CD4-positive, alpha-beta T cell treated with Interleukin-6 at 100 ng/mL for 8 hours (primary cell): ENCODE measurements at places on chromosomes 5 and 9.

DNA sequence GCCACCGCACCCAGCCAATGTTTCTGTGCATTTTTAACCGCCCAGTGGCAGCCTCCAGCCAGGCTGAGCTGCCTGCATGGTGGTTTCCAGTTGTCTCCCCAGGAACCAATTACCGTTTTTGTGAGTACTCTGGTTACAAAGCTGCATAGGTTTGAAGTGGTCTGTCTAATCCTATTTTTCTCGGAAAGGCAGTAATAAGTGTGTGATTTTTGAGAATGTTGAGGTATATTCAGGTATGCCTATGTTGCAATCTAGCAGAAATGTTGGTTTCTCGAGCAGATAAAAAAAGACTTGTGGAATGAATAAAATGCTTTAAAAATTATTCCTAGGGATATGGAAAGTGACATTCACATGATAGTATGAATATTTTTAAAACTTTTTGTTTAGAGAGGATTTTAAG, 41.5 kb upstream of the ANKH start:
- no peak for DNase-seq

DNA sequence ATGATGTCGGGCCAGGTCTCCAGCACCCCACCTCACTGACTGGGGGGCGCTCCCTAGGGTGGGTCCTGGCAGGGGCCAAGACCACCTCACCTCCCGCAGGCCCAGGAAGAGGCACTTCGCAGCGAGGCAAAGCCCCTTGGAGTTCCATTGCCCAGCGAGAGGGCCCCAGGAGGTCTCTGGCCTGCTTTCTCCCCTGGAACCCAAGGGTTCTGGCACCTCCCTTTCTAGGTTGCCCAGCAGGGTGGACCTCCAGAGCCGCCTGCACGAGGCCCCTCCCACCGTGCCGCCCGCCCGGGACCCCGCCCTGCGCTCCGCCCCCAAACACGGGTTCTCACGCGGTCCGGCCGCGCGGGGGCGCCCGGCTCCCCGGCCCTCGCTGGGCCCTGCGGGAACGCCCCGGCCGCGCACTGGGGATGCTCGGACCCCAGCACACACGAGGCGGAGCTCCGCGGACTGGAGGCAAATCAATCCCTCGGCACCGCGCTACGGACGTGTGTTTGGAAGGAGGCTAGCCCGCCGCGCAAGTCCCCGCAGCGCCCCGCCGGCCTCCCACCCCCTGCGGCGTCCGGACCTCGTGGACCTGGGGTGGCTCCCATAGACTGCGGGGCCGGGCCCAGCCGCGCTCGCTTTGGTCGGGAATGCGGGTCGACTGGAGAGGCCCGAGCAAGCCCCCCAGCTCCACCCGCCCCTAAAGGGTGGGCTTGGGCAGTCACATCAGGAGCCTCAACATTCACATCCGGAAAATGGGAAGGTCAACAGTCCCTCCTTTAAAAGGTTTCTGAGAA, 99.5 kb upstream of the LMX1B start:
- DNase-seq = peak; percentile 44

GRCh38 chr5:124730381-124730780, 16.1 kb downstream of the ZNF608 start:
- no peak for DNase-seq

DNA sequence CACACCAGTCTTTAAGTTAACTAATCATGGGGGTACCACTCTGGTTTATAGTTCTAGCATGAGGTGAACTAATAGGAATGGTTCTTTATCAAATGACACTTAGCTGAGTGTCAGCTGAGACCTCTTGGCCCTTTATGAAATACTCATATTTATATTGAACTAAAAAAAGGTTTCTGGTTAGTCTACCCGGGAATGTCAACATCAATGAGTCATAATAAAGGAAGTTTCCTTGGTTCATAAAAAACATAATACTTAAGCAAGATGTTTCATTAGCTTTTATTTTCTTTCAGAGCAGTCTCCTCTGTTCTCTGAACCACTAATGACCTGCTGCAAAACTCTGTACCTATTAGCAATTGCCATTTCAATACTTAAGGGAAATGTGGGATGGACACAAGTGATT, 13.7 kb downstream of the DAB2 start:
- DNase-seq = no peak

DNA sequence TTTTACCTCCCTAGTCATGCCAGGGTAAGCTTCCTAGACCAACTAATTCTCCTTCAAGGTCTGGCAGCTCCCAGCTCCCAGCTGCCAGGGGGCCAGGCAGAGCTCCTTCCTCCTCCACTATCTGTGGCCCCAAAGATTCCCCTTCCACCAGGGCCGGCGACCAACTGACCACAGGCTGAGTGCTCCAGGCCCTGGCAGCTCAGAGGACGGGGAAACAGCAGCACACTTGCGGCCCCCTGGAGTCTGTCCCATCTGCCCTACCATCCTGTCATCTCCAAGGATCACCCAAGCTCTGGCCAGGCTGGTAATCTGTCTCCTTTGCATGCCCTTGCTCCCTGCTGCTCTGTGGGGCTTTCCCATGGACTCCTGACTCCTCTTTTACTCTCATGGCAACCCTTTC, 31.2 kb upstream of the BASP1 start:
- no peak for DNase-seq

DNA sequence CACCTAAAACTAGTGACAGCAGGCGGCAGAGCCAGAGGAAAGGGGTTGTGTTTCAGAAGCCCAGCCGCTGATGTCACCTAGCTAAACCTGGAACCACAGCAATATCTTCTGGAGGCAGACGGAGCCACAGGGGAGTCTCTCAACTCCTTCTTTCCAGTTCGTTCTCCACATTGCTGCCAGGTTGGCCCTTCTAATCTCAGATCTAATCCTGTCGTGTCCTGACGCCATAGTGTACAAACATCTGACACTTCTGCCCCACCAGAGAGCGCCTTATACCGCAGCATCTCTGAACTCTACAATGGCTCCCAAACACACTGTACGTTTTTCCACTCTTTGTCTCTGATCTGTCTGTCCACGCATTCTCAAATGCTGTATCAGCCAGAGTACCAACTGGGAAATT, 240.0 kb downstream of the SMARCA2 start:
- no peak for DNase-seq

DNA sequence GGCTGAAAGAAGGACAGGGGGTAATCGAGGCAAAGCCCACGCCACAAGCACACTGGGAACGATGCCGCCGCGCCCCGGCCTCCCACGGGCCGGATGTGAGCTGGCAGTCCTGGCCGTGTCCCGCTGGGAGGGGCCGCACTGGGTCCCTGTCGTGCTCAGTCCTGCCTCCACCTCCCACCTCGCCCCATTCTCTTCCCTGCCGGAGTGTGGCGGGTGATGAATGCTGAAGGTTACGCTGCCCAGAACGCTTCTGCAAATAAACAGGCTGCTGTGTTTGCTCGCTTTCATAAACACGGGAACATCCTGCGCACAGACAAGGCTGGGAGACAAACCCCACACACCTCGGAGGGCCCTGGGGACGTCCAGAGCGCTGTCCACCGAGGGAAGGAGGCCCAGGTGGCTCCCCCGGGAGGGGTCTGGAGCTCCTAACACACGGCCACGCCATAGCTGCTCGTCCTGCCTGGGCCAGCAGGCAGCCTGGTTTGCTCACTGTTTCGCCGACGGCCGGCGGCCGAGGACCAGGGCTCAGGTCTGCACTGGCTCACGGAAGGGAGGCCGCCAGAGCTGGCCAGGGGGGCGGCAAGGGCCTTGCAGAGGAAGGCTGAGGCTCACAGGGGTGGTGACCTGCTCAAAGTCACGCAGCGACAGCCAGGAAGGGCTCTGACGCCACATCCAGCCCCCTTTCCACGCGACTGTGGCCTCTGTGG, 2.3 kb downstream of the DNLZ start:
- no peak for DNase-seq

DNA sequence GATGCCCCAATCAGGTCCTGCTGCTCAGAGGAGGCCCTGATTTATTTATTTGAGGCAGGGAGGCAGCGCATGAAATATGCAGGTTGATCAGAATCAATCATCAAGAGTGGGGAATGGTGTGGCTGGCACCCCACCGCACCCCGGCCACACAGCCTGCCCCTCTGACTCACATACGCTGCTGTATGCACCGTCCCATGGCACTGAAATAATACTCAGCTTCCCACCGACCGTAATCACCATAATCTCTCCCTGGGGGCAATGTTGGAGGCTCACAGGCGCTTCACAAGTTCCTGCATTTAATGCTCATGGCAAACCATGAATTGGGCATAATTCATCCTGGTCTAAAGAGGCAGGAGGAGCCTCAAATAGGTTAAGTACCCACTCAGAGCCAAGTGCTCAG, 141.2 kb upstream of the TBC1D2 start:
- no peak for DNase-seq

GRCh38 chr9:100602342-100602801, 24.5 kb downstream of the CAVIN4 start:
- no peak for DNase-seq

DNA sequence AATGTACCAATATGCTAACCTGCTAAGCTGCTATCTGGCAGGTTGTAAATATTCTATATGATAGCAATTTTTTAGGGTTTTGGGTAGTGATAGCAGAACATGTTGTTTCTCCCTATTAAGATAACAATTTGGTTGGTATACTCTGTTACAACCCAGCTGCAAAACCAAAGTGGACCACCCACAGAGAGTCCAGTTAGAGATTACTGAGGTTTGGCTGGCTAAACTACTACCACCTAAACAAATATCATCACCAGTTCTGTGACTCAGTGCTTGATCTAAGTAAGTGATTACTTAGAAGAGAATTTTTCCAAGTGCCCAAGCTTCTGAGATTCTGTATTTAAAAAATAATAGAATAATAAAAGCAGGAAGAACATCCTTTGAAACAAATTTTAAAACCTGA, 72.3 kb downstream of the XRCC4 start:
- DNase-seq = no peak

GRCh38 chr5:160616712-160617497, 195.2 kb downstream of the PTTG1 start:
- DNase-seq = no peak

DNA sequence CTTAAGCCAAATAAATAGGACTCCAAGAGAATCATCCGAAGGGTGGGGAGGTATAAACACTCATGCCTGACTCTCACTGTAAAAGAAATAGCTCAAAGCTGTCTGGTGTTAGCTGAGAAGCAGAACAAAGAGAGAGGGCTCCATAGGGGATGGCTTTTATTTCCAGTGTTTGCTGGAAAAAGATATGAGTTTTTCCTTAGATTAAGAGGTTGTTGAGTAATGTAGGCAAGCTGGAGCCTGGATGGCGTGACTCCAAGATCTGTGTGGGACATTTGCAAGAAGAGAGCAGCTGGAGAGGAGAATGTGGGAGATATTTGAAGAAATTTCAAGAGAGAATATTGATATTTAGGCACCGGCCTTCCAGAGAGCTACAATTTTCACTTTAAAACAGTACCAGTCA, 793.7 kb upstream of the RGMB start:
- no peak for DNase-seq

DNA sequence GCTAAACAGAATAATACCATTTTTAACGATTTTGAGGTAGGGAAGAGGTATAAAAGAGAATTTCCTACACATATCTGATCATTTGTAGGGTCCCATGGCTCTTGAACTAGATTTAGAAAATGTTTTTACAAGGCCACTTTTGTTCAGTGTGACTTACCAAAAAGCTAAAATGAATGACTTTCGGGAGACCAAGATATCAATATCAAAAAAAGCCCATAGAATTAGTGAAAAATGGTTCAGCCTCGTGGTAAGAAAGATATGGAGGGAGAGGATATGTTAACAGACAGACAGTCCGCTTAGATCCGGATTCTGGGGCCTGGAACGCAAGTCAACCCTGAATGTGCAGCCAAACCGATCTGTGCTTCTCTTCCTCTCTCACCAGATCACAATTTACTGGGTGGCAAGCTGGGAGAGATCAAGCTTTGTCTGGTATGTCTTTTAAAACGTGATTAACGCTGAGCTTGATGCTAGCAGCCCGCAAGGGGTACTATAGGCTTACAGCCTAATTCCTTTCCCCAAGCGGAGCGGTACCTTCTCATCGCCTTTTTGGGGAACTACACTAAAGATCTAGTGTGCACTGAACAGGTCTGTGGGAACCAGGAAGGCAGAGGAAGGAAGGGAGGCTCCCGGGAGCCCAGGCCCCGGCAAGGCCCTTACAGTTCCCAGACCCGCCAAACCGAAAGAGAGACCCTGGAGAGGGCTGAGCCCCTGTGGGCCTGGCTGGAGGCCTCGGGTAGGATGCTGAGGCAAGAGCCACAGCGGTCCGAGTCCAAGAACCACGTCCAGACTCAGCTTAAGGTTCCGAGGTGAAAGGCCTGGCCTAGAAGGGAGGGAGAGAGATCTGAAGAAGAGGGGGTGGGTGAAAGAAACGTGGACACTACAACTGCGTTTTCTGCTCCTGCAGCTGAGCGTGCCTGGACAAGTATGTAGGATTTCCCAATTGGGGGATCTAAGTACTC, 2.9 kb downstream of the NR2F1-AS1 start:
- no peak for DNase-seq

- peak; percentile 57 for DNase-seq
These were observed 72.6 kb downstream of the SMARCA2 start for GRCh38 chr9:2087500-2088313.

GRCh38 chr9:3548648-3549047, 22.8 kb upstream of the RFX3 start:
- no peak for DNase-seq

DNA sequence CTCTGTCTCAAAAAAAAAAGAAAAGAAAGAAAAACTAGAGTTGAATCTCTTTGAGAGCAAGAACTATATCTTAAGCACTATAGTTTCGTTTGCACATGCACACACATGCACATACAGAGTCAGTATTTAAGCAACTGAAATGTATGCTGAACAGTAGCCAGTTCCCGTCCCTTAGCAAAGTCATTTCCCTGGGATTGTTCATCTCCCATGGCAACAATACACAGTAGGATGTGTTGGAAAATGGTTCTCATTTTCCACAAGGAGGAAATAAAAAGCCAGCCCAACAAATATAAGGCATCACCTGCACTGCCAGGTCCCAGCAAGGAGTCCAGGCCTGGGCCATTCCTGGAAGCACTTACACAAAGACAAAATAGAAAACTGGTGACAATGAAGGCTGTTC, 4.2 kb upstream of the ZNF346 start:
- no peak for DNase-seq

DNA sequence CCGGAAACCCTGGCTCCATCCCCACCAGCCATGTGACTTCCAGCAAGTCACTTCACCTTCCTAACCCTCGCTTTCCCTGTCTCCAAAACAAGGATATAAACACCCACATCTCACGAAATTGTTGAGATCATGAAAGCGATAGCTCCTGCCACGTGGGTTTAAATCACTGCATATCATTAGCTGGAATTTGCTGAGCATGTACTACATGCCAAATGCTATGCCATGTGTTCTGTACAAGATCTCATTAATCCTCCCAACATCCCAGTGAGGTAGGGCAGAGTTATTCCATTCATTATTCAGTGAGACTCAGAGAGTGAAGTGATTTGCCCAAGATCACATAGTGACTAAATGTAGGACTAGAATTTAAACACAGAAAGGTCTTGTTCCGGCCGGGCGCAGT, 29.2 kb upstream of the HRH2 start:
- no peak for DNase-seq
